CD4-positive, alpha-beta T cell treated with Interleukin-12 subunit alpha and Interleukin-12 subunit beta, for 1 hour (primary cell): ENCODE measurements at places on chromosomes 6 and 20.

DNA sequence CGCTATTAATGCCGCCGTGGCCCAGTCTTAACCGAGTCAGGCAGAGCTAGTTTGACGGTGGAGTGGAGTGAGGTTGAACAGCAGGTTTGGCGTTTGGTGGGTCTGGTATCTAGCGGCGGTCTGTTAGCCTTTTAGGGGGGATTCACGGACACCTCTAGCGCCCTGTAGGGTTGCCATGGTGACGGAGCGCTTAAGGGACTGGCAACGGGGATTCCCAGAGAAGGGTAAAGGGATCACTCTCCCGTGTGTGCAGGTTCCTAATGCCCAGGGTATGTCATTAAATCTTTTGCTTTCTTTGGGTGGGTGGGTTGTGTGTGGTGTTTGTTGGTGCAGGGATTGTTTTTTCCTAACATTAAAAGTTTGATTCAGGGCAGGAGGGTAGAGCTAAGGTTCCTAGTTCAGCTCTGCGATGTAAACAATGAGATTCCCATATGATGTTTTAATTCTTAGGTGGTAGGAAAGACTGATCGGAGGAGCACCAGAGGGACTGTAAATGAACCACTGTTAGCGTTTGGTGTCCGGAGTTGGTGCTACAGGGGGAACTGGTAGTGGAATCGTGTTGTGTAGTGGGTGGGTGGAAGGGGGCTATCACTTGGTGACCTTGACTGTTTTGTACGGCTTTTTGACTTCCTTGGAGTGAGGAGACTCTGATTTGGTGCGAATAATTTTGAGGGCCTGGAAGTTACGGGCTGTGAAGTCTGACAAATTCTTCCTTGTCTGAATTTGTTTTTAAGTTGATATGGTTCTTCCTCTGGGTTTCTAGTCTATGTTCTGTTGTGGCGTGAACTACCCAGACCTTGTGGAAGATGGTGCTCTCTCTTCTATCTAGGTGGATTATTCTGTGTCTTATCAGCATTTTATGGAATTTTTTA is 5.0 kb downstream of the BRD2 start:
- peak; percentile 79 for DNase-seq

- no peak for DNase-seq
These were observed 16.6 kb downstream of the B4GALT5 start for GRCh38 chr20:49697071-49697470.

DNA sequence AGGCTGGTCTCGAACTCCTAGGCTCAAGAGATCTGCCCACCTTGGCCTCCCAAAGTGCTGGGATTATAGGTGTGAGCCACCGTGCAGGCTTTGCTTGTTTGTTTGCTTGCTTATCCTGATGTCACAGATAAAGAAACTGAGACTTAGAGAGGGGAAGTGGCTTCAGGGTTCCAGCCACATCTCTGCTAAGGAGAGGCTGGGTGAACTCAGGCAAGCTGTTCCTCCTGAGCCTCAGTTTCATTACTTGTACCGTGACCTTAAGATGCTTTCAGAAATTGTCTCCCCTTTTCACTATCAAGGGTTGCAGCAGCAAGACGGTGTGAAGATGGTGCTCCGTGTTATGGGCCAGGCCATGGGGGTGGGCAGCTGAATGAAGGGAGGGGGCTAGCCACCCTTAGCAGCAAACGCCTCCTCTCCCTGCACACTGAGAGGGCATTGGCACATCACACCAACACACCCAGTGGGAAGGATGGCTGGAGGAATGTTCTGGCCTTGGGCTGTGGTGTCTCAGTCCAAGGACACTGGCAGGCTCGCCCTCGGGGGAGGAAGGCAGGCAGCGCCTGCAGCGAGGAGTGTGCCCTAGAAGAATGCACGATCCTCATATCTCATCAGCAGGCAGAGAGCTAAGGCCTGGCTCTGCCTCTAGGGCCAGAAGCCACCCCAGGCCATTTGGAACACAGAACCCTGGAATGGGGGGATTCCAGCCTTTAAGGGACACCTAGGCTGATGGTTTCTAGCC is 48.2 kb upstream of the TLDC2 start:
- no peak for DNase-seq

DNA sequence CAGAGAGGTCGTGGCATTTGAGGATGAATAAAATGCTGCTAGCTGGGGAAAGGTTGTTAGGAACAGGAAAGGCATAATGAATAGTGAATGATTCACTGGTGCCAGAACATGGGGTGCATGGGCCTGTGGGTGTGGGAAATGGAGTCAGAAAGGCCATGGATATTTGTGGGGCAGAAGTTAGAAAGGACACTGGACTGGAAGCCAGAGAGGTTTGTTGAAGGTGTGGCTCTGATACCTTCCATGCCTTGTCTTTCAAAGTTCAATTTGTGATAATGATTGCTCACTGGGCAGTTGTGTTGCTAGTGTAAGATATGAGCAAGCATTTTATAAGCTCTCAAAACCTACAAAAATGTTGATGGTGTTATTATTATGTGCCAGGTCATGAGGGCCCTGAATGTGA is 32.7 kb downstream of the LRRC1 start:
- DNase-seq = no peak

DNA sequence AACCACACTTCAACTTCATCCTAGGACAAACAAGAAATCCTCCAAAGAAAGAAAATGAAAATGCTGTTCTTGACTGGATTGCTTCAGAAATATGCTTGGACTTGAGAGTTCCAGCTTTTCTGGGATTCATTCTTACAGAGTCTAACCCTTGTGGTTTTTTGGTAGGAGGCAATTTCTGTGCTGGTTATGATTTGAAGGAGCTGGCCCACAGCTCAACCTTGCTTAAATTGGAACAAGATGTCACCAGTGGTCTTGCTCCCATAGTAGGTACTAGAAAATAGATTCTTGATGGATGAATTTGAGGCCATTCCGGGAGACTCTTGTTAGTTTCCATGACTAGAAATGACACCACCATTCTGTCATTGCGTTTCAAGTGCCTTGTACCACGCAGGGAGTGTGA is 54.3 kb upstream of the BMP6 start:
- DNase-seq = no peak

DNA sequence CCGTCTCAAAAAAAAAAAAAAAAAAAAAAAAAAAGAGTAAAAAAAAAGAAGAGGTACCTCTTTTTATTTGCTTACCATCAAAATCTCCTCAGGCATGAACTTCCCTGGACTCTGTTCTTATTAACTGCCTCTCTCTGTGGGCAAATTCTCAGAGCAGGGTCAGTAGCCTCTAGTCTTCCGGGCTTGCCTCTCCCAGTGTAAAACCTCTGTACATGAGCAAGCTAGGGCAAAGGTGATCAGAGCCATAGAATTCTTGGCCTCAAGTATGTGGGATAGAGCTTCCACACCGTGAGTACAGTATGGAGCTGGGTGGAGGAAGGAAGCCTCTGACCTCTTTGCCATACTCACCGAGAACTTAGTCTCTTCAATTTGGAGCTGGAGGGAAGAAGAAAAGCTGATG is 58.5 kb downstream of the TRPC4AP start:
- DNase-seq = no peak

DNA sequence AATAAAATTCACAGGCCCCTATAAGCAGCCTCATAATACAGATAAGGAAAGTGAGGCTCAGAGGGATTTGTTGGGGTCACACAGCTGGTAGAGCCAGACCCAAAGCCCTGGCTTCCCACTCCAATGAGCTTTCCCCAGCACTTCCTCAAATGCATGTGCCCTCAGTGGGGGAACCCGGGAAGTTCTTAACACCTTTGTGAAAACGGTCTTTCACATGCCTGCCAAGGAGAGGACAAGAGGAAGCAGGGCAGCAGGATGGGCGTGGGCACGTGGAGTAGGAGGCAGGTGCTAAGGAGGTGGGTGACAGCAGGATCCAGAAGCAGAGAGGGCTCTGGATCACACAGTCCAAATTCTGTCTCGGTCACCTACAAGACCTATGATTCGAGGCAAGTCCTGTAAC is 598 bp downstream of the PI16 start:
- DNase-seq = no peak

GRCh38 chr6:81988871-81989270 is 236.4 kb upstream of the TENT5A start:
- no peak for DNase-seq

DNA sequence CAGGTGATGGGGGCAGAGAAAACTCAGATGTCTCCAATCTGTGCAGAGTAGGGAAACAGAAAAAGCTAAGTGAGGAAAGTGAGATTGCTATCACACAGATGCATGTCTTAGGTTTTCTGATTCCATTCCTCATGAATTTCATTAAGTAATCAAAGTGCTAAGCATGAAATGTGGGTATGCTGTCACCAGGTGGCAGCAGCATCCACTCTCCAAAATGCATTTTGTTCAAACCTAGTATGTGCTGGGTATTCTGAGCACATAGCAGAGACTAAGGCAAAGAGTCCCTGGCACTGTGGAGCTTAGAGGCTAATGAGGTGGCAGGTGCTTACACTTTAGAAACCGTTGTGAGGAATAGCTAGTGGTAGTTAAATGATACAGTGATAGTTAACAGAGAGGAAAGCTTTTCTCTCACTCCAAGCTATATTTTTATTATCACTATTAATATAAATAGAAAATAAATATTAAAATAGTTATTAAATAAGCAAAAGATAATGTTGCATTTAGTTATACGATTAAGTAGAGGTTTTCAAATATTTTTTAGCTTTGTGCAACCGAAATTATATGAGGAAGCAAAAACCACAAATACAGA is 179.5 kb downstream of the CDH26 start:
- peak; percentile 35 for DNase-seq

- DNase-seq = no peak
These were observed 53.3 kb upstream of the DACT2 start for GRCh38 chr6:168372889-168373288.

DNA sequence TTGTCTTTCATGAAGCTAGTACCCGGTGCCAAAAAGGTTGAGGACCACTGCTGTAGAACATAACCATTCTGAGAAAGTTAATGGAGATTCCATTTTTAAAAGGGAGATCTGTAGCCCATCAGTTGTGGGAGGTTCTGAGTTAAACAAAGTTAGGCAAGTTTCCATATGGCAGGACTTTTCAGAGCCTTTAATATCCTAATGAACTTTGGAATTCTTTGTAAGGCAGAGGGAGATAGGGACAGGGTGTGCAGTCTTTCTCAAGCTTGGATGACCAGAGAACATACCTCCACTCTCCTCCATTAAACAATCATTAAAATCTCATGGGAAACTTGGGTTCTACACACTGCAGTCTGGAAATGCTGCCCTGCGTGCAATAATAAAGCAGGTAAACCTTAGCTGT is 14.8 kb downstream of the ADGRF4 start:
- DNase-seq = no peak

GRCh38 chr6:116055513-116055912 is 5.2 kb downstream of the FRK start:
- no peak for DNase-seq

DNA sequence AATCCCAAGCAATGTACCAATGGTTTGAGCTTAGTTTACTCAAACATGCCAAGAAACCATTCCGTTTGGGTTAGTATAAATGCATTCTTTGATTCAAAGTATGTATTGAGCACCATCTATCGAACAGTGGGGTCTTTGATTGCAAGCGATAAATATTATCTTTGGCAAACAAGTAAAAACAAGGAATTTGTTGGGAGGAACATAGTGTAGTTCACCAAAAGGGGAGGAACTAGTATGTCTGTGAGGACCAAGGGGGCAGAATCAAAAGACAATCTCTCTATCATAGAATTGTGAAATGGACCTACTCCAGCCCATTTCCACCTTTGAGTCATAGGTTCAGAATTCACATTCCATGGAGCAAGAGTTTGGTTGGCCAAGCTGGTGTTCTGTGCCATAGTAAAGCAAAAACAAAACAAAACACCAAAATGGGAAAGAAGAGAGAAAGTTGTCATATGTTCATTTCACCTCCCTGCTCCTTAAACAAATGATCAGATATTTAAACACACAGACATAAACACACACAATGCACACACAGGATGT is 266.0 kb downstream of the TSHZ2 start:
- no peak for DNase-seq

DNA sequence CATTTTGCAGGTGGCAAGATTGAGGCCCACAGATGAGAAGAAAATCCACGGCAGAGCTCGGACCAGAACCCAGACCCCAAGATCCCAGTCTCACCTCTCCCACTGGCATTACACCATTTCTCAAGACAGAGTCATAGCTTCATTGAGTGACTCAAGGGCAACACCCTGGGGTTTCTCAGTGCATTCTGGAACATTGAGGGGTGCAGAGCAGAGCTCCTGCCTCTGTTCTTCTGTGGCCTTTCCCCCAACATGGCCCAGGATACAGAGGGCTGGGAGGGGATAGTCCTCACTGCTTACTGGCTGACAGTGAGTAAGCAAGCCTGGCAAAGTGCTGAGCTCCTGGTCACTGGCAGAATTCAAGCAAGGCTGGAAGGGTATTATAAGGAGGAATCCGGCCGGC is 74.0 kb downstream of the MDGA1 start:
- DNase-seq = no peak

DNA sequence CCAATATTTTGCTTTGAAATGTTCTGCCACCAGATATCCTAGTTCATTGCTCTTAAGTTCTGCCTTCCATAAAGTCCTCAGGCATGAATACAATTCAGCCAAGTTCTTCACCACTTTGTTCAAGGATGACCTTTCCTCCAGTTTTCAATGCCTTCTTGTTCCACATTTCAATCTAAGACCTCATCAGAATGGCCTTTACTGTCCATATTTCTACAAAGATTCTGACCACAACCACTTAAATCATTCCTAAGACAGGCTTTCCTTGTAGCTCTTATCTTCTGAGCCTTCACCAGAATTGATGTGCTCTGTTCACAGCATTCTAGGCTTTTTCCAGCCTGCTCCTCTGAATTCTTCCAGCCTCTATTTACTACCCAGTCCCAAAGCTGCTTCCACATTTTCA is 319.0 kb downstream of the HACE1 start:
- DNase-seq = no peak

- DNase-seq = peak; percentile 9
These were observed 2.2 kb upstream of the E2F3 start for GRCh38 chr6:20399518-20399917.

GRCh38 chr6:8181951-8182845 is 79.8 kb upstream of the EEF1E1 start:
- no peak for DNase-seq

DNA sequence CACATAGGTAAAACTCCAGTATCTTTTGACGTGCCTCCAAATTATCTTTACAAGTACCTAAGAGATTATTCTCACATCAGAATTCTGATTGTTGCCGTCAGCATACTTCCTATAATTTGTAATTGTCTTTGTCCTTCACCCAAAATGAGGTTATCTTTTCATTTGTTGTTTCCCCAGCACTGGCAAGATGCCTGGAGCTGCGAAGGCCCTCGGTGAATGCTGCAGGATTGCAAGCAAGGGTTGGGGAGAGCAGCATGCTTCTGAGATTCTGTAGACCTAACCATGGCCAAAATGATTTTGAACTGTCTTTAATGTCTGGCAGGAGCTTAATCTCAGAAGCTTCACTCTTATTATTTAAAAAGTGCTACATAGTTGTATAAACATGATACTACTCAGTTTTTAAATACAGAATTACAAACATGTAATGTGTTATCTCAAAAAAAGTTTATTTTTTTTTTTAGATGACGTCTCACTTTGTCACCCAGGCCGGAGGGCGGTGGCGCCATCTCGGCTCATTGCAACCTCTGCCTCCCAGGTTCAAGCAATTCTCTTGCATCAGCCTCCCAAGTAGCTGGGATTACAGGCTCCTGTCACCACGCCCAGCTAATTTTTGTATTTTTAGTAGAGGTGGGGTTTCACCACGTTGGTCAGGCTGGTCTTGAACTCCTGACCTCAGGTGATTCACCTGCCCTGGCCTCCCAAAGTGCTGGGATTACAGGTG is 88.7 kb downstream of the ELOVL5 start:
- no peak for DNase-seq
